NCI-H1092 treated with DMSO at 0.1 percent for 48 hours (cell line): ENCODE measurements at places on chromosomes 5 and 9.

- no peak for DNase-seq
Measured at GRCh38 chr5:106195679-106196474, 1474.9 kb downstream of the EFNA5 start.

DNA sequence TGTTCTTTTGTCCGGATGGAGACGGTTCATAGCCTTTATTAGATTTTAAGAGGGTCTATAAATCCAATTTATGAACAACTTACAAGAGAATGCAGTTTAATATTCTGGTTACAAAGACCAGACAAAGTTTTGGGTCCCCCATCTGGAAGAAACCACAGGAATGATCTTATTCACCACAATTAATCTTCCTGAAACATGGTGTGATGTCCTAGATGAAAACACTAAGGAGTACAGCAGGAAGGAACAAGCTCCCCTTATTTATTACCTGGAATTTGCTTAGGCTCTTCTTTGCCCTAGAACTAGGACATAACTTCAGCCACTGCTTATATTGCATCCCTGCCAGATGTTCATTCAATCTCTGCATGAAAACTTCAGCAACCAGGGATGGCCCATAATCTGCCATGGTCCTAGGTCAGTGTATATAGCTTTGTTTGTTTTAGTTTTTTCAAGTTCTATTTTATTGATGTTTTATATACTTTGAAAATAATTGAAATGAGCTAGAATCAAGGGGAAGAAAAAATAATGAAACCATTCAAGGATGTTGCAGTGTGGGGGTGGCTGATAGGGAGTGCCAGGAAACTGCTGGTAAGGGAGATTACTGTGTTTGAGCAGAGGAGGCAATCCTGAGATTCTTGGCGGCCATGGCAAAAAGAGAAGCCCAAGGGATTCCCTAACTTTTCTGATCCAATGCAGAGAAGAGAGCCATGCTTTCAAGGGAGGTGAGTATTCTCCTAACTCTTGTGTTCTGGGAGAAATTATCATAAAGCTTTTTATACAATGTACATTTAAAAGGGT lies 16.8 kb downstream of the TXNDC8 start:
- no peak for DNase-seq

DNA sequence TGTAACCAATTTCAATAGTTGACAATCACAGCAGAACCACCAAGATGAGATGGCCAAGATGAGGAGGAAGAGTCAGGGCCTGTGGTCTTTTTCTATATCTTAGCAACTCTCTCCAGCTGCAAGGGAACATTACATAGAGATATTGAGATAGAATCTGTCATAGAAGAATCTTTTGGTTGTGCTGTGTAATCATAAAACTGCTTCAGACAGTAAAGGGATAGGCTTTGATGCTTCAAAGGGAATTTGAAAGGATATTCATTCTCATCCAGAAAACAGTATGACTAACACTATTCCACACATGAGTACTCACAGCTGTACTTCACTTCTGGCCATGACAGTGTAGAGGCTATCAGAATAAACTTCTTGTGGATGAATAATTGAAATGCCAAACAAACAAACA lies 145.9 kb downstream of the YIPF5 start:
- no peak for DNase-seq

DNA sequence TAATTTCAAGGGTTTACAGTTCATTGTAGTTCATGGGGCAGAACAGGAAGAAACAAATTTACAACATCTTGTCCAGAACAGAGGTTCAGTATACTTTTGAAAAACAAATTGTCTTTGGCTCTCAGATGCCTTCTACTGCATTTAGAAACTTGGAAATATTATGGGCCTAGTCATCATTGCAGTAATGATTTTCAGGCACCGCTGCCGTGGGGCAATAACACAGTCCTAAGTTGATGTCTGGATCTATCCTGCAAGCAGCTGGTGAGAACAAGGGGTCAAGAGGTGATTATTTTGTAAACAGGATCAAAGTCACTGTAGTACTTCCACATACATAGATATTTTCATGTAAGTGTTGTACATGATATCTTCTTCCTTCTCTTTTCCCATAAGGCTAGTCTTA lies 82.5 kb upstream of the CAST start:
- no peak for DNase-seq

DNA sequence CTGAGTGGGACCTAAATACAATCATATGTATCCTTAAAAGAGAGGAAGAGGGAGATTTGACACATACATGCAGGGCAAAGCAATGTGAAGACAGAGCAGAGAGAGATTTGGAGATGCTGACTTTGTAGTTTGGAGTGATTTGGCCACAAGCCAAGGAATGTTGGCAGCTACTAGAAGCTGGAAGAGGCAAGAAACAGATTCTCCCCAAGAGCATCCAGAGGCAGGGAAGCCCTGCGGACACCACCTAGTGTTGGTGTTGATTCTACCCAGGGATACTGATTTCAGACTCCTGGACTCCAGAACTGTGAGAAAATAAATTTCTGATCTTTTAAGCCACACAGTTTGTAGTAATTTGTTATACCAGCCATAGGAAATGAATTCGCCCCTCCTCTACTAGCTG lies 64.9 kb upstream of the OSMR start:
- no peak for DNase-seq
